Activated gamma-delta T cell treated with anti-CD3 and anti-CD28 coated beads, Interleukin-2, amount 50 U/mL, for 16 hours (primary cell): ENCODE measurements at places on chromosomes 11 and 22.

GRCh38 chr11:39036021-39036420 is 2423.4 kb downstream of the LRRC4C start:
- no peak for DNase-seq

DNA sequence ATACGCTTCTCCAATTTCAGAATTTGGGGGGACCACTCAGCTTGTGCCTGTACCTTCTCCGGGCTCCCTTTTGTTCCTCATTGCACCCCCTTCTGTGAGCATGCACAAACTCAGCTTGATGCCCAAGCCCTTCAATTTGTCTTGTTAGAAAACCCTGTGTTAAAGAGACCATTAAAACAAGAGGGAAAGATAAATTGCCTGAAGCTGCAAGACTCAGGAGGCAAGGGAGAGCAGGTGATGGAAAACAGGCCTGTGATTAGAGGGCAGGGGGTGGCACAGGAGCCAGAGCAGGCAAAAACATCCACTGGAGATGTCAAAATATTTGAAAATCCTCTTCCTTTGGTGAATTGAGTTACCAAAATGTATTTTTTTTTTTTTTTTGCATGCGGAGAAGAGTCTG is 121.7 kb downstream of the MIAT start:
- no peak for DNase-seq

- DNase-seq: no peak
Observed at GRCh38 chr11:27291954-27292636, 70.9 kb downstream of the CCDC34 start.

DNA sequence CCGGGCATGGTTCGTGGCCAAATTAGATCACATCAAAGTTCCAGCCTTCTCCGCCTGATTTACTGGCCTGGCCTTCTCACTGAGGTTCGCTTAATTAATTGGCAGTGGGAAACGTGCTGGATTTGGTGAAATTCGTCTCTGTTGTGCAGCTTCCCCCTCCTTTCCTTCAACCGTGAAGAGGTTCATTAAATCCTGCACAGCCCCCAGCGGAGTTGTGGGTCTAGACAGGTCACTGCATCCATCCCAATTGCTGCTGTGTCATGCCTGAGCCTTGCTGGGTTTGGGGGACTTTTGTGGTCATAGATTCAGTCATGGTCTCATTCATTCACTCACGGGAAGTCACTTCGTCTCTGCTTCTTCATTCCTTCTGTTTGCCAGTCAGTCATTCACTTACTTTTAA is 90.0 kb downstream of the INSC start:
- DNase-seq: no peak

DNA sequence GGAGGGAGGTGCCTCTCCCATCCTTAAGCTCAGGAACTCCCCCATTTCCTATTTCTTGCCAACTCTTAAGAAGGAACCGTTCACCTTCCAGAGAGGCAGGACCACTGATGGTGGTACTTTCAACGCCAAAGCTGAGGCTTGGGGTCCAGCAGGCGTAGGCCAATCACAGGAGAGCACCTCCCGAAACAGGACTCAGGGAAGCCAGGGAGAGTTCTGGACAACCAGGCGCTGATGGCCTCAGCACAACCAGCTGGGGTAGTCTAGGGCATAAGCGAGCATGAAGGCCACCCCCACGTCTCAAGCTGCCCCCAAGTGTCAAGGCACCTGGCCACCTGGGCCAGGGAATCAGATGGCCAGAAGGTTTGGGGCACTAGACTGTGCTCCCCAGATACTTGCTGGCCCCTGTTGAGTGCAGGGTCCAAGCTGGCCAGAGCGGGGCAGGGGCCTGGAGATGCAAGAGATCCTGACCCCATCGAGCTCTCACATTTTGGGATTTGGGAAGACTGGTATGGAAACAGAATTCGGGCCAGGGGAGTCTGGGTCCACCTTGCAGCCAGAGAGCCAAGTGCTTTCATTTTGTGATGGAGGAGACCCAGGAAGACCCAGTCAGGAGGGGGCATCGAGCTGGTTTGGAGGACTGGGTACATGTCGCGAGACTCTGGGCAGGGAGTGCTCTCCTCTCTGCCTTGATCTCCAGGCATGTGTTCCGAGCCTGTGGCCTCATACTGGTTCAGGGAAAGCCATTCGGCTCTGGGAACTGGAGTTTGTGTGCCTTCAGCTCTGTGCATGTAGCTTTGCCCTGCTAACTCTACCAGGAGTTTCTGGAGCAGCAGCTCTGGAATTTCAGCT is 926 bp downstream of the CD6 start:
- no peak for DNase-seq

- DNase-seq: no peak
Observed at GRCh38 chr11:10452211-10452767, 2.8 kb upstream of the AMPD3 start.

- DNase-seq: no peak
Observed at GRCh38 chr11:37533087-37533486, 935.1 kb upstream of the RAG2 start.

GRCh38 chr22:25352294-25352680 is 132.8 kb downstream of the CRYBB2 start:
- no peak for DNase-seq

- no peak for DNase-seq
Observed at GRCh38 chr11:5043380-5043779, 2.9 kb upstream of the OR52J3 start.

DNA sequence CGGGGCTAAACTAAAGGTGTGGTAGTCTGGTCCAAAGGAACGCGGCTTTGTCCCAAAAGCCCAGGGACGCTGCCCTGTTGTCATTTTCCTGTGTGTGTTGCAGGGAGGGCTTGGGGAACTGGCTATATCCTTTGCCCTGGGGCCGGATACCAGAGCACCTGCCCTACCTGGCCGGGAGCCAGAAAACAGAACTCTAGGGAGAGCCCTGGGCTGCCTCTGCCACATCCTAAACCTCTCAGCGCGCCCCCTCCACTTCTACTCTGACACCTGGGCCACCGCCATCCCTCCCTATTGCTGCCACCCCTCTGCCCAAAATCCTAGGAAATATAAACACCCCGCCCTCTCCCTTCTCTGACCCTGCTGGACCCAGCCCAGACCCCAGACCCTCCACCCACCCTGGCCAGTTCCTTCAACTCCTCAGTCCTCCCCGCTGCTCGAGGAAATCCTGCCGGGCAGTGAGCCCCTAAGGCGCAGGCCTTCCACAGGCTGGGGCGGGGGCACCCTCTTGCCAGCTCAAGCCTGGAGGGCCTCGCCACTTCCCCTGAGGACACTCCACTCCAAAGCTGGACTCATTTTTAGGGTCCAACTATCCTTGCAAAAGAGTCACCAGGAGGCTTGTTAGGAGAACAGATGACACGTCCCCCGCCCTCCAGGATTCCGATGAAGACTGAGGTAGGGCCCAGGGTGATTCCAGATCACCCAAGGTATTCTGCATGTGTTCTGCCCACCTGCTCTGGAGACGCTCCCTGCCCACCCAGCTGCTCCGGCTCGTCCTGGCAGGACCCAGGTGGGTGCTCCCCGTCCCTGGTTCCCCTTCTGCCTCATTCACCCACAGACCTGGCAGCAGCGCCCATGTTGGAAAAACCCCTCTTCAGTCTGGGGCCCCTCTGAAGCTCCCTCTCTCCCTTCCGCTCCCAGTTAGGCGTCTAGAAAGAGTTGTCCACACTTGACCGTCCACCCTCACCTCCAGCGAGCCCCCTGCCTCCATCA is 12.2 kb downstream of the KCTD17 start:
- no peak for DNase-seq

DNA sequence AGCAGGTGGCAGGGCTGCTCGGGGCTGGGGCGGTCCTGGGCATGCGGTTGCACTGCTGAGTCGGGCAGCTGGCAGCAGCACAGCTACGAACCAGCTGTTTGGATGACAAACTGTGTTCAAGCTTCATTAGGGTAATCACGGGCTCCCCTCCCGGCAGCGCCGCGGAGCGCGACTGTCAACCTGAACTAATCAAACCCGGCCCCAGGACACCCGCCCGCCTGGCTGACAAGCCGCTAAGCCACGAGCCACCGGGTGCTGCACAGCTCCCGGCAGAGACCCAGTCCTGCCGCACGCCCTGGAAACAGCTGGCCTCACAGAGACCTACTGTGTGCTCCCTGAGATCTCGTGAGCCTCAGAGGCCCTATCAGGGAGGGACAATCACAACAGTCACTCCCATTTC is 60.6 kb upstream of the TCF20 start:
- no peak for DNase-seq

GRCh38 chr11:125062931-125063428 is at the start of gene SLC37A2:
Gene SLC37A2, plus strand, starts transcription at chr11:125063305. Its CDS starts 63 bp downstream, at chr11:125063368.
- no peak for DNase-seq
